ENCODE measurements at places on chromosomes 2 and 18.
A peak's percentile ranks its signal among the peaks of the same experiment; 100 is the strongest.

- DNase-seq: no peak
These were observed 14.5 kb downstream of the SMAD2 start for GRCh38 chr18:47915930-47916329.

- no peak for DNase-seq
These were observed 31.1 kb downstream of the RNU4ATAC start for GRCh38 chr2:121561617-121562268.

DNA sequence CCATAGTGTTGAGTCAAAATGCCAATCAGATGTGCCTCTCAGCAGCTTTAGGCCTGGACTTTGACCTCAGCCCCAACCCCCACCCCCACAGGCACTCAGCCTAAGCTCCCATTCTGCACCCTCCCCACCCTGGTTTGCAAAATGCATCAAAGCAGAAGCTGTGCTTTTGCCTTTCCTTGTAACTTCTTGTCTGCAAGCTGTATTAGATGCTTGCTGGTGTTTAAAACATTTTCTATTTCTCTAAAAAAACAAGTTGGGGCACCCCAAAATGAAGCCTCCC lies 26.6 kb upstream of the STEAP3 start:
- no peak for DNase-seq

DNA sequence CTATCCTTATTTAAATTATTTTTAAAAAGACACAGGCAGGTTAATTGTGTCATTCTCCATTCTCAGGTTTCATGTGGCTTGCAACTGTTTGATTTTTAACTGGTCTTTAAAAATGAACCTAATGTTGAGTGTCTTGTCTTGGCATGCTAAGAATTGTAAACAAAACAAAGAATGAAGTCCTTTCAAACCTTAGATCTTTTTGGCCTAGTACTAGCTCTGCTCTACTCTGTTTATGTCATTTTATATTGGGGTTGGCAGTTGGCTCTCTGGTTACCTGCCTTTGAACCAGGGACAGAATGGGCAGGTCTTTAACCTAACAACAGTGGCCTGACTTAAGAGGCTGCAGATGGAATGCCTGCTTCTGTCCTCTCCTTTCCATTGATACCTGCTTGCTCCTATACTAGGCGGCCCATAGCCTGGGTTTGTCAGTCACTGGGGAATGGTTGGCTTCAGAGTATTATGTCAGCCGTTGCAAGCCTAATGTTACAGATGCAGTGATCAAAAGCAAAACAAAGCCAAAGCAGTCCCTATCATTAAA lies 85.5 kb downstream of the MTA3 start:
- DNase-seq: no peak

DNA sequence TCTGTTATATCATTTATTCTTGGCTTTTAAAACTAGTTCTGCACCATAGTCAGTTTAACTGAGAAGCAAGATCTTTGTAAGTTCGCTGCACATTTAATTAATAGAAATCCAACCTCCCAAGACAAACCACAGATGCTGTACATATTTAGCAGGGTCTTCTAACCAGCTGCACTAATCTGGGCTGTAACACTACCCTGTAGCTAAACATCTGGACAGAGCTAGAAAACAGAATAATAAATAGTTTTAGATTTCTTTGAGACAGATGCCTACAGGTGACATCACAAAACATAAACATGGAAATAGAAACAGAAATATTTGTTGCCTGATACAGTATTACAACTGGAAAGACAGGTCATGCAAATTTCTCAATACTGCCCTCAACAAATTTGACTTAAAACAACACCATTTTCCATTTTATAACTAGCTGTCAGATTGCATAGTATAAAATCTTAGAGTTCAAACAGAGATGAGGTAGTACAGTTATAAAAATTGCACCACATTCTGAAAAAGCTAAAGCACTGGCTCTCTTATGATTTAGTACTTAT lies 315.1 kb downstream of the NR4A2 start:
- DNase-seq: no peak

- no peak for DNase-seq
These were observed 30.1 kb upstream of the PNO1 start for GRCh38 chr2:68127358-68128242.

DNA sequence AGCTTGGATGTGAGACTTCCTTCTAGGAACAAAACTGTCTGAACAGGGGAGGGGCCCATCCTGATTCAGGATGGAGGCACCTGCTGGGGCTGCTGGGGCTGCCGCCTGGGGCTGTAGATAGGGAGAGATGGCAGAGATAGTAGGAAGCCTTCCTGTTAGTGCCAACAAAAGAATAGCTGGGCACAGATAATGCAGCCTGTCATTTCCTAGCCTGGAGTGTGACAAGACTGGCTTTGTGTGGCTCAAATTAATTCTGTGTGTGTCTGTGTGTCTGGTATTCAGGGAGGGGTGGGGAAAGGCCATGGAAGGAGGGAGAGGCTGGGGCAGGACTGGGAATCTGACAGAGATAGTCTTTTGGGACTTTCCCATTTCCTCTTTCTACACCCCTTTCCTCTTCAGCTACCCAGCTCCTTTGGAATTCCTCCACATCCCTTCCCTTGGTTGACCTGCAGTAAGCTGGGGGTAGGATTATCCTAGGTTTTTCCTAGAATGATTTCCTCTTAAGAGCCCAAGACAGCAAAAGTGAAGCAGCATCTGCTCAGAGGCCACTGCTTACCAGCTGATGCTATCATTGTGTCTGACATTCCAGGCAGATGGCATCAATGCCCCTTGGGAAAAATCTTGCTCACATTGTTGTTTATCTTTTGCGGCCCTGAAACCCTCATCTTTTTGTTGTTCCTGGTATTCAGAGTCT lies 144.9 kb upstream of the LHCGR start:
- no peak for DNase-seq

DNA sequence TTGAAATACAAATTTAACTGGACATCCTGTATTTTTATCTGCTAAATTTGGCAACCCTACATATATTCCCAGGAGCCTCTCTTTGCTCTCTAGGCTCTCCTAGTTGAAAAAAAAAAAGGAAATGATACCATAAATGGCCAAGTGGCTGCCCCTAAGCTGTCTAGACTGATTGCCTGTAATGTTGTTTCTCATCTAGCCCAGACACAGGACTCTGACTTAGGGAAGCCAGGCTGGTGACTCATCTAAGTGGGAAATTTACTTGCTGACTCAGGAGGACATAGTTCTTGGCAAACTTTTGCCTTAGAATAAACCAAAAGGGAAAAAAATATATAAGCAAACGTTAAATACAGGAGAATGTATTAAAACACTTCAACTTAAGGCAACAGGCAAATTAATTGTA lies 14.6 kb upstream of the ITGAV start:
- peak; percentile 97 for DNase-seq

- DNase-seq: no peak
These were observed 161.2 kb upstream of the MAP3K20 start for GRCh38 chr2:172914341-172915008.

- DNase-seq: no peak
These were observed 38.8 kb downstream of the TSN start for GRCh38 chr2:121794233-121794632.

Data from fibroblast of skin of left biceps (primary cell).